ENCODE measurements at places on chromosomes 2 and 18.

DNA sequence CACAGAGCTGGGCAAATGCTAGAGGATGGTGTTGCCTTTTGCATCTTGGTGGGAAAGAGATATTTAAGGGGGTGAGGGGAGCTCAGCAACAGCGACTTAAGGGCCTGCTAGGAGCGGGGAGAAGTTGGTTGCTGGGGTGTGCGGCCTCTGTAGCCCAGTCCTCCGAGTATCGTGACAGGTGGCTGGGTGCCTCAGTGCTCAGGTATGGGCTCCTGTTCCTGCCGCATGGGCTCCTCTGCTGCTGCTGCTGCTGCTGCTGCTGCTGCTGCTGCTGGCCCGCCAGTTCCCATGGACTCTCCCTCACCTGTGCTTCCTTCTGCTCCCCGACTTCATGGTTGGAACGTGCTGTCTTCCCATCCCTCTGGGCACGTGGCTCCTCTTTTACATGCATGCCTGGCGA, 22.0 kb downstream of the AGAP1 start:
- no peak overlapping the region for H3K27ac ChIP-seq
- H3K4me3 ChIP-seq: no peak overlapping the region
- H3K4me1 ChIP-seq: no peaks in the 10 kb centered on the region
- DNase-seq: no peak

GRCh38 chr18:62485684-62486083, 37.1 kb upstream of the ZCCHC2 start:
- H3K4me1 ChIP-seq: no peaks in the 10 kb centered on the region
- no peak for DNase-seq
- H3K27me3 ChIP-seq: no peaks in the 10 kb centered on the region
- H3K27ac ChIP-seq: no peak overlapping the region

- no peak overlapping the region for H3K27ac ChIP-seq
- H3K4me3 ChIP-seq: no peak overlapping the region
- DNase-seq: no peak
- H3K27me3 ChIP-seq: no peaks in the 10 kb centered on the region
- no peaks in the 10 kb centered on the region for H3K36me3 ChIP-seq
Measured at GRCh38 chr2:222100704-222101699, 197.8 kb downstream of the PAX3 start.

GRCh38 chr18:9782073-9782857, 74.2 kb downstream of the RAB31 start:
- DNase-seq: no peak
- no peak overlapping the region for H3K27ac ChIP-seq
- no peak overlapping the region for H3K4me3 ChIP-seq
- no peaks in the 10 kb centered on the region for H3K27me3 ChIP-seq
- no peaks in the 10 kb centered on the region for H3K36me3 ChIP-seq

GRCh38 chr18:36594621-36595020, 234.2 kb downstream of the TPGS2 start:
- no peak for DNase-seq
- no peaks in the 10 kb centered on the region for H3K27me3 ChIP-seq
- no peak overlapping the region for H3K27ac ChIP-seq
- H3K4me1 ChIP-seq: no peaks in the 10 kb centered on the region

- H3K27me3 ChIP-seq: no peaks in the 10 kb centered on the region
- H3K4me1 ChIP-seq: no peaks in the 10 kb centered on the region
- H3K4me3 ChIP-seq: no peak overlapping the region
- no peaks in the 10 kb centered on the region for H3K36me3 ChIP-seq
Measured at GRCh38 chr18:34467058-34467457, 242.3 kb upstream of the NOL4 start.

DNA sequence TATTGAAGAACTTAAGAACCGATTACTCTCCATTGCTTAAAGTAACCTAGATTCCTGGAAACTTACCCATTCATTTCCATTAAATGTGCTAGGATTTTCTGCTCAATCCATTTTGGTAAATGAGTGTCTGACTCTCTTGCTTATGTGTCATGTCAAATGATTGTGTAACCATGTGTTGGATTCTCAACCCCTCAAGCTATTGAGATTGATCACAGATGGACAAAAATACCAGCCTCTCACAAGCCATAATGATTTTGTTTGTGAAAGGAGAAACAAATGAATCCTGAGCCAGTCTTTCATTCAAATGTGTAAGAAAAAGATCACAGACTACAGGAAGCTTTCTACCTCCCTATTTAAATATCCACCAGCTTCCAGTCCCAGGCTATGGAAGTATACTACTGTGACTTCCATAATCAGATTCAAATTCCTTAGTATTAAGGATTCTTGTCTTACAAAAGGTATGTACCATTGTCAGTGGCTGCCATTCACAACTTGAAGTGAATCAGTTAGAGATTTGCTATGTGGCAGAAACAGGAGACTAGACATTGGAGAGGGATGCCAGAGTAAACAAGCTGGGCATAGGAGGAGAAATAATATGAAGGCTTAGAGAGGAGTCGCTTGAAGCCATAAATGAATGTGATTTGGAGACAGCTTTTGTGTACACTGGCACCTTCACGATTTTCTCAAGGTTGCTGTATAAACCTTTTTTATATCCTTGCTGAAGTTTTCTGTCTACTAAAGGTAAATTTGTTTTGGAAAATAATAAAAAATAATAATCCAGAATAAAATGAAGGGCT, 498.5 kb upstream of the SETBP1 start:
- no peaks in the 10 kb centered on the region for H3K4me1 ChIP-seq
- no peak for DNase-seq
- no peak overlapping the region for H3K4me3 ChIP-seq
- H3K27me3 ChIP-seq: peaks cover 8% of the 10 kb centered on the region

DNA sequence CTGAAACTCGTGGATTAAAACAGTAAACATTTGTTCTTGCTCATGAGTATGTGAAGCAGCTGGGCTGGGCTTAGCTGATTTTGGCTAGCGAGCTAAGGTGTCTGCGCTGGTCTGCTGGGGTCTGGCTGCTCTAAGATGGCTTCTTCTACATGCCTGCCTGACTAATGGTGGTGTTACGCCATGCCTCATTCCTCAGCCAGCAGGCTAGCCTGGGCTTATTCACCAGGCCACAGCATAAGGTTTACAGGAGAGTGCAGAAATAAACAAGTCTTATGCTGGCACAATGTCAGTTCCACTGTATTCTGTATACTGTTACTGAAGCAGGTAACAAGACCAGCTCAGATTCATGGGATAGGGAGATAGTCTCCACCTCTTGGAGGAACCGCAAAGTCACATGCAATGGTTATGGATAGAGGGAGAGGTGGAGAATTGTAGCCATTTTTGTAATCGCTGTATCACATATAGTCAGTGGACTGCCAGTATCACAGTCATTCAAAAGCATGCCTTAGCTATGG, 80.0 kb downstream of the RHBDD1 start:
- H3K4me1 ChIP-seq: no peaks in the 10 kb centered on the region
- H3K4me3 ChIP-seq: no peak overlapping the region
- no peak overlapping the region for H3K27ac ChIP-seq
- H3K36me3 ChIP-seq: peaks cover 2% of the 10 kb centered on the region
- H3K27me3 ChIP-seq: no peaks in the 10 kb centered on the region
- no peak for DNase-seq
